GOT3 (cell line): ENCODE measurements at places on chromosomes 3 and 15.

GRCh38 chr15:29244544-29244943 is 25.1 kb downstream of the NSMCE3 start:
- DNase-seq, result no peak

DNA sequence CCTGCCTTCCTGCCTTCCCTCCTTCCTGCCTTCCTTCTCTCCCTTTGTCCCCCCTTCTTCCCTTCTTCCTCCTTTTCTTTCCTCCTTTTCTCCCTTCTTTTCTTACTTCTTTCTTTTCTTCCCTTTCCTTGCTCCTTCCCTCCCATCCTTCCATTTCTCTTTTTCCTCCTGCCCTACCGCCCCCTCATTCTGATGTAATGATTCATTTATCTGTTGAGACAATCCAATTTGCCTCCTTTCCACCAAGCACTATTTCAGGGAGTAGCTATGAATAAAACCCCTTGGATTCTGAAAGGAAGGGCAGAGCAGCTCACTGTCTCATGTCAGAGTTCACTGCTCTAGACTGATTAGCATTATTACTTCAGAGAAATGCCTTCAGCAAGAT is 462.6 kb downstream of the PDCD6IP start:
- DNase-seq, result no peak

DNA sequence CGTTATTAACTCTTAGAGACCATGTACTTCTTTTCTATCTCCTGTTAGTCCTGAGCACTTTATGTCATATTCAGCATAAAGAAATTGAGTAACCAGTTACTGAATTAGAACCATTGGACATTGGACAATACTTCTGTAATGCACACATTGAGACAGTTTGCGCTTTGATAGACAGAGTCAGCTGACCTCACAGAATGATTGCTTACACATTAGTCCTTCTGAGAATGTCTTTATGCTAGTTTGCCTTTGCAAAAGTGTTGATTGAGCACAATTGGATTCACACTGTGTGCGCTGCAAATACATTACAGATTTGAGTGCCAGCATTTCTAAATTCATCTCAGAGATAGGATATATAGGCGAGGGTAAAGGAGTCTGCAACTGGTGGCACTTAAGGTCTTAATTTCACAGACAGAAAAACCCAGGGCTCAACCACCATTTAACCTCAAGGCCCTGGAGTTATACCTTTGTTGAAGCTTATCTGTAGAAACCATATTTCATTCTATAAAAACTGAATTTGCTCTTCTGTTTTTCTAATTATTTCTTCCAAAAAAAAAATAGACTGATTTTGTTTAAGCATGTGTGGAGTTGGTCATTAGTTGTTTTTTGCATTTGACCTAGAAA is 3.8 kb downstream of the SERPINI1 start:
- DNase-seq, result no peak

GRCh38 chr3:46958467-46959160 is 17.9 kb downstream of the CCDC12 start:
- DNase-seq, result no peak

DNA sequence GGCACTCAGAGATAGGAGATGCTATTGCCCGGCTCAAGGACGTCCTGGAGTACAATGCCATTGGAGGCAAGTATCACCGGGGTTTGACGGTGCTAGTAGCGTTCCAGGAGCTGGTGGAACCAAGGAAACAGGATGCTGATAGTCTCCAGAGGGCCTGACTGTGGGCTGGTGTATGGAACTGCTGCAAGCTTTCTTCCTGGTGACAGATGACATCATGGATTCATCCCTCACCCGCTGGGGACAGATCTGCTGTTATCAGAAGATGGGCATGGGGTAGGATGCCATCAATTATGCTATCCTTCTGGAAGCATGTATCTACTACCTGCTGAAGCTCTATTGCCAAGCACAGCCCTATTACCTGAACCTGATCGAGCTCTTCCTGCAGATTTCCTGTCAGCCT is 26.4 kb downstream of the BCL2A1 start:
- DNase-seq, result no peak

- DNase-seq, result no peak
These were observed 466.9 kb upstream of the SUCLG2 start for GRCh38 chr3:68121287-68121686.

- no peak for DNase-seq
These were observed 63.1 kb downstream of the STRIT1 start for GRCh38 chr3:155230382-155230781.

- no peak for DNase-seq
These were observed 421.4 kb downstream of the EPHA6 start for GRCh38 chr3:97235611-97236315.

- DNase-seq, result no peak
These were observed 10.3 kb downstream of the TM2D3 start for GRCh38 chr15:101641894-101642293.

DNA sequence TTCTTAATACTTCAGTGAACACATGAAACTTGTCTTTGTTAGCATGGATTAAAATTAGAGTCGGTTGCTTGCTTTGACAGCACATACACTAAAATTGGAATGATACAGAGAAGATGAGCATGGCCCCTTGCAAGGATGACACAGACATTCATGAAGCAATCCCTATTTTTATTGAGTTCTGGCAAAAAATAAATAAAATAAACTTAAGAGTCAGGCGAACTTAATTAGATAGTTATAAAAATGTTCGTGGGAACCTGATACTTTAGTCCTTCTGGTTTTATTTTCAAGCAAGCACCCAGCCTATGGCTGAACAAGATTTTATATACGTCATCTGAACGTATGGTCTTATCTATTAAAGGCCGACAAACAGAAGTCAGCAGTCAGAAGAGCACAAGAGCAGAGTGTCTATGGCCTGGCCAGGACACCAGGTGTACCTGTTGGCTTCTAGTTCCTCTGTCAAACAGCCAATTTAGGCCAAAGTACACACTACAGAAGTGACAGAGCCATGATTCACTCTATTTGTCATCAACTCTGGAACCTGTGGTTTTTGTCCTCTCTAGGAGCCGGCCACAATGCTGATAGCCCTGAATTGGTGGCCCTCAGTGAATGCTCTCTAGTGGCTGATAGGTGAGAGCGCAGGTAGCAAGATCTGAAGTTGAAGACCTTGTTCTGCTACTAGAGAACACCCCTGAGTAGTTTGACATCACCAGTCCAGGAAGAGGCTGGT is 64.3 kb downstream of the LEO1 start:
- no peak for DNase-seq

- DNase-seq, result no peak
These were observed 63.6 kb downstream of the NIPA2 start for GRCh38 chr15:22902046-22902445.

DNA sequence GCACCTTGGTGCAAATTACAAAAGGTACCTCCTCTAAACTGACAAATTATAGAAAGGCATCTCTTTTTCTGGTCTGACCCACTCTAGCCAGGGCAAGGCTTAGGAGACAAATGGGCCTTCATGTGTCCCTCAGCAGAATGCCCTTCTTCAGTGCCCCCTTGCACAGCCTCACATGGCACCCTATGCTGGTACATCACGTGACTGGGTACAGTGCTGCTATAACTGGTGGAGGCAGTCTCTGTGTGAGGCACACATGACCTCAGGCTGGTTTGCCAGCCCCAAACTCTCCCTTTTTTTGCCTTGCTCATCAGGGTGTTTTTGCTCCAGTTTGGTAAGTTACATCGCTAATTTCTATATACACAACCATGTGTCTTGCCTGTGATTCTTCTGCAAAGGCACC is 3.1 kb downstream of the CLEC3B start:
- no peak for DNase-seq

DNA sequence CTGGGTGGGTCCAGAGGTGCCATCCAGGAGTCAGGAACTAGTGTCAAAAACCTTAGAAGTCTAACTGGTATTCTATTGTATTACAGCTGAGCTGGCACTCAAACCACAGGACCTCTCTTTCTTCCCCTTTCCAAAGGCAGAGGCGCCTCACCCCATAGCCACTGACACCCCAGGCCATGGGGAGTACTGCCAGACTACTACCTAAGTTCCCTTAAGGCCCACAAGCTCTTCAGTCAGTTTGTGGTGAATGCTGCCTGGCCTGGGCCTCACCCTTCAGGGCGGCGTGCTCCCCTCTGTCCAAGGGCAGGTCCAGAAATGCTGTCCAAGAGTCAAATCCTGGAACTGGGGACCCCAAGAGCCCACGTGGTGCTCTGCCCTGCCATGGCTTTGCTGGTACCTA is 43.0 kb upstream of the FGF7 start:
- no peak for DNase-seq

GRCh38 chr3:189898559-189899153 is 222.0 kb downstream of the P3H2 start:
- no peak for DNase-seq

DNA sequence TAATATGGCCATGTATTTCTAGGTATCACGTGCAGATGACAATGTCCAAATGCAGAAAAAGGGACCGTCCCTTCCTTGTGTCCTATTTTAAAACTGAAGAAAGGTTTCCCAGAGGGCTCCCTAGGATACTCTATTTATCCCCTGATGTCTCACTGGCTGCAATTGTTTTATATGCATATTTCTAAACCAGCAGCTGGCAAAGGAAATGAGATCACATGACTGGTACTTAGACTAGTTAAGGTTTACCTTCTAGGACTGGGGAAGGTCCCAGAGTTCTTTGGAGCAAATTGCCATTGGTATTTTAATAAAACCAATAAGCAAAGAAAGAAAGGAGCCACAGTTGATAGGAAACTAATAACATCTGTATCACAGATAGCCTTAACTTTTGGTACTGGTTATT is 29.5 kb downstream of the GTF2E1 start:
- DNase-seq, result no peak

DNA sequence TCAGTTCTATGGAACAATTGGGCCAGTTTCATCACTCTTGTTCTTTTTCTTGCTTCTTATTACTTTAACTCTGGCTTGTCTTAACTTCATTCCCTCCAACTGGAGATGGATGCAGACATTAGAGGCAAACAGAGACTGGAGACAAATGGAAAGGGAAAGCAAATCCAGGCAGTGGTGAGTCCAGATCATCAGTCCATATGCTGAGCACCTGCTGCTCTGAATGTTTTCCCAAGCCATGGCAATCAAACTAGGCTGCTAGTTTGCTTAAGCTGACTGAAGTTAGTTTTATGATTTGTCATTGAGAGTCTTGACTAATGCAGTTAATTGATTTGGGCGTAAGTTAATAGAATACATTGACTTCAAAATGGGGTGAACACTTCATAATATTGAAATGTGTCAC is 41.0 kb upstream of the TBC1D5 start:
- DNase-seq, result no peak

- no peak for DNase-seq
These were observed 9.2 kb downstream of the ERC2 start for GRCh38 chr3:56459104-56459496.

DNA sequence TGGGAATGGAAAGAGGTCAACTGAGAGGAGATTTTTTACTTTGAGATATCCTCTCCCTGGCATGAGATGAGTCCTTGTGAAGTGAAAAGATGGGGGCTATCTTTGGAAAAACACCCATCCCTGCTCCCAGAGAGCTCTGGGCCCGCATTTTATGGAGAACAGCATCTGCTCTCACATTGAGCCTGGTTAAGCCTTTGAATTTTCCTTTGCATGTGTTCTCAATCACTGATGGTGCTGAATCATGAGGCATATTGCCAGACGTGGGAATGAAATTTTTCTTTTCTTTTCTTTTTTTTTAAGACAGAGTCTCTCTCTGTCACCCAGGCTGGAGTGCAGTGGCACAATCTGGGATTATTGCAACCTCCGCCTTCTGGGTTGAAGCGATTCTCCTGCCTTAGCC is 24.4 kb downstream of the TMEM45A start:
- no peak for DNase-seq

GRCh38 chr3:58484045-58484721 is 7.7 kb upstream of the KCTD6 start:
- DNase-seq, result no peak

DNA sequence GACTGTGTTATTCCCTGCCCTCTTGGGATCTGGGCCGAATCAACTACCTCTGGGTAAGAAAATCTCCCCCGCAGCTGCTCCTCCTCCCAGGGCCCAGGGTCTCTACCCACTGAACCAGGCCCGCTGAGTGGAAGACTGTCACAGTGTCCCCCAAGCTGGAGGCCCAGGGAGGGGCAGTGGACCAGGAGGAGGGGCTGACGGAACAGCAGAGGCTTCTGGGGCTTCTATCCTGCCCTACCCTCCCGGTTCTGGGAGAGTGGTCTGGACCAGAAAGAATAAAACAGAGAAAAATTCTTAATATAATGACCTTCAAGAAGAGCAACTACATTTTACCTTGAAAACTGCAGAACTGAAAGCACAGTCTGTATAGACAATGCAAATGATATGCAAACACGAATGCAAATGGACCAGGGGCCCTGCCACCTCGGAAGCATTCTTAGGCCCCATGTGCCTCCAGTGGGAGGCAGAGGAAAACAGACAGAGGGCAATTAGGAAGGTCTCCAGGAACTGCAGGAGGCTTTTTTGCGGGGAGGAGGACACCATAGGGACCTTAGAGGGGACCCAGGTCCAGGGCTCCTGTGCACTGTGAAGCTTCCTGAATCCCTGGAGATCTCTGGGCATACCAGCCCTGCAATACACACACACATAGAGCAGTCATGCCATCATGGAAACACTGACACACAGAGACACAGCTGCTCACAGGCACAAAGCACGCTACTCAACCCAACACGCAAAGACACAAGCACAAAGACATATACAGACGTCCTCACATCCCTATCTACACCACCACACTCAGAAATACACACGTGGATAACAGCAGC is 12.3 kb downstream of the MEGF11 start:
- no peak for DNase-seq

GRCh38 chr15:66746231-66746605 is 44.2 kb downstream of the SMAD6 start:
- DNase-seq, result no peak

DNA sequence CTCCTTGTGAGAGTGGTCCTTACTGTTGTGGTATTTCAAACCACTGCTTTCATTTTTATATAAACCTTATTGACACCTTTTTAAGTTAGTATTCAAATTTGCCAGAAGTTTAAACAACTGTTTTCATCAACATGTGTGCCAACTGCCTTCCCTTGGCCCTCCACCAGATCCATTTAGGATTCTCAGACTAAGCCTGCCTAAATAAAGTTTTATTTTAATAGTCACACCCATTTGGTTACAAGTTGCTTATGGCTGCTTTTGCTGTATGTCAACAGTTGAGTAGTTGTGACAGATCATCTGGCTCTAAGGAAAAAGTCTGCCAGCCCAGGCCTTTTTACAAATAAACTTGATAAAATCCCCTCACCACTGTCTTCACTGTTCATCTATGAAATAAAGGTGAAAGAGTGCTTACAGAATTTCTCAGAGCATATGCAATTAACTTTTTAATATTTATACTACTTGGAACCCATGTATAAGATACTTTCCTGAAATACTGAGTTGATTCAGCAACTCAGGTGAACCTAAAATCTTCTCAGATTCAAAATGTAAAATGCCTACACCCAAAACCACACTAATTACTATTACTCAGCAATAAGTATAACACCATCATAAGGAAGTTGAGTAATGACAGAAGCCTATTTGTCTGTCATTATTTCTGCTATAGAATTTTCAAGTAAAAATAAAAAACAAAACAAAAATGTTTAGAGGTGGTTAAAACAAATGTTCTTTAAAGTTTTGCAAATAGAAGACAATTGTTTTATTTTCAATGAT is 35.1 kb downstream of the PEAK1 start:
- DNase-seq, result no peak

- DNase-seq, result no peak
These were observed 818 bp downstream of the SLC4A7 start for GRCh38 chr3:27483117-27484014.
